ENCODE measurements at places on chromosomes 6 and 20.

DNA sequence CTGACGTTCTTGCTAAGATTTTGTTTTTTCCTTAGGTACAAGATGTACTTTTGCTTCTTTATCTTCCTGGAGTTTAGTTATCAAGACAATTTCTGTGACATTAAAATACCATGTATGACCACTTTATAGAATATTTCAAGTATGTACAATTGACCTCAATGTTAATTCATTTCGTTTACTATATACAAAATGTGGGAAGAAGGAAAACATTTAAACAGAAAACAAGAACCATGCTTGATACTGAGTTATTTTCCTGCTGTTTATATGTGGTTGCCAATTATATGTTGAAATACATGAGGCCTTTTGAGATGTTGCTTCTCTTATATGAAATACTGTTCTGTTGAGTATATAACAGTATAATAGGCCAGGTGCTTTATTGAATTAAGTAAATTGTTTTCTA lies 184.3 kb downstream of the JARID2 start:
- no peak for DNase-seq

DNA sequence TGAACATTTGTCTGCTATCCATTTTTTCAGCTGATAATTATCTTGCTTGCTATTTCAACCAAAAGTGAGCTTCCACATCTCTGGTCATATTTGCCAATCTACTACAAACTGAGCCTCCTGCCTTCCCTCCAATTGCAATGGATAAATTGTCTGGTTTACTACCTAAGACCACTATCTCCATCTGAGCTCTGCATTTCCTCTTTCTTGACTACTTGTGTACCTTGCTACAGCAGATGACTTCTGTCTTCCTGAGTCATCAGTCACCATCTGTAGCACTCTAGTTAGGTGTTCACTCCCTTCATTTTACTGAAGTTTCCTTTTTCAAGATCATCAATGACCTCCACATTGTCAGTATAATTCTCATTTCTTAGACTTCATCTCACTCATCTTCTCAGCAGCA lies 33.5 kb upstream of the PHIP start:
- no peak for DNase-seq

- DNase-seq: no peak
Measured at GRCh38 chr6:36430351-36430750, 12.3 kb downstream of the PXT1 start.

DNA sequence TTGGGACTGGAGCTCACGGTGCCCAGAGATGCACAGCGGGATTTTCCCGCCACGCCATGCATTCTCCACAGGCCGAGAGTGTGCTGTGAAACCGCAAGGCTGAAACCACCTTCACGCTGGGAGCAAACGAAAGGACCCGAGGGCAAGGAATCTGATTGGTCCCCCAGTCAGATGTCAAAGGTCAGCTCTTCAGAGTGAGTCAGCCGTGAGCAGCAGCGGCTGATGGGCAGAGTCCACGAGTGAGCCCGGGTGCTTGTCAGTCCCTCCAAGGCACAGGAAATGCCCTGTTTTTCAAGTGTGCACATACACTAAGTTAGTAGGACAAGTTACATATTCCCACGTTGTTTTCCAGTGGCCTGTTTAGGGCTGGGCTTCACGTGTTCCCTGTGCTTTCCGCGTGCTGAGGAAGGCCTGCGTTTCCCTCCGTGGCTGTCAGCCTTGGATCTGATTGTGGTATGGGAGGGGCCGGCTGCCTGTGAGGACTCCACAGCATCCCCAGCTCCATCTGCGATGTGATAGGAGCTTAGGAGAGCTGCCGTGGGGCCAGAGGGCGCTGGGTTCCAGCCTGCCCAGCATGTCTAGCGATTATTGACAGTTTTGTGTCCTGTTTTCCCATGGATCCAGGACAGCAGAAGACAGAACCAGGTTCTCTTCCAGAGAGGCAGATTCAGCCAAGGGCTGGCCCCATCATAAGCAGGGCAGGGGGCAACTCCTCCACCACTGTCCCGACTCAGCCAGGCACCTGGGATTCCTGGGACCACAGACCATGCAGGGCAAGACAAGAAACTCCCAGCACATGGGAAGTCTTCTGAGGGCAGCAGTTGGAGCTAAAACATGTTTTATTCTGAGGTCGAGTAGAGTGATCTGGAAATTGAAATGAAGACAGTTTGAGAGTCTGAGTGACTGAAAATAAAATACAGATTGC lies 38.2 kb upstream of the FRMD1 start:
- DNase-seq: no peak

- DNase-seq: no peak
Measured at GRCh38 chr6:149925974-149926777, 3.3 kb upstream of the RAET1G start.

DNA sequence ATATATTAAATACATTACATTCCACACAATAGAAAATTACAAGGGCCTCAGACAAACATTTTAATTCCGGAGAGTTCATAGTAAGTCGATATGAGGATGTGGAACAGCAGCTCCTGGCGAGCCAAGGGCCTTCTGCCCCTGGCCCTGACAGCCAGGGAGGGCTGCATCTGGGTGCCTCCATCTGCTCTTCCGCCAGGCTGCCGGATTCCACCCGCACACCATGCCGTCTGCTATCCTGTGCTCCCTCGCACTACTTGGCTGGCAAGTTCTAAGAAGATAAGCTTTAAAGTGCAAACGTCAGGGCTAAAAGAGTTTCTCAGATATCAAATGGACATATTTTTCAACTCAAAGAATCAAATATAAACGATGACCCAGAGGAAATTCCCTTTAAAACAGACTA lies 656.3 kb upstream of the NOX3 start:
- DNase-seq: no peak

DNA sequence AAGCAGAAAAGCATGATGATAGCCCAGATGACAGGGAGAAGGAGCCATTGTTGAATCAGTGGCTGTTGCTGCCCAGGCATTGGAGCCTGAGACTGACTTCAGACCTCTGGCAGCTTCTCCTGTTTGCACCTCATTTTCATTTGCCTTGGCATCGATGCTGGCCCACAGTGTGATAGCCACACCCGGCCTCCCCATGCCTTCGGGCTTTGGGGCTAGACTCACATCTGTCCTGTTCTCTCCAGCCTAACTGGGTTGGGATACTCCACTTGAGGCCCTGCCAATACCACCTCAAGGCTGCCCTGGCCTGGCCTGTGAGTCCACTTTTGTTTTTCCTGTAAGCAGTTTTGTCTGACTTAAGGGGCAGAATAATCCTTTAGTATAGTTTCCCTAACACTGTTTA lies 140.4 kb downstream of the UST start:
- no peak for DNase-seq

GRCh38 chr6:17120019-17120418 lies 18.2 kb downstream of the STMND1 start:
- DNase-seq: no peak

- no peak for DNase-seq
Measured at GRCh38 chr20:31862157-31862470, 8.2 kb downstream of the DUSP15 start.

- DNase-seq: peak; percentile 95
Measured at GRCh38 chr6:26240157-26241032, 124.6 kb upstream of the BTN3A2 start.

- no peak for DNase-seq
Measured at GRCh38 chr6:68024570-68025269, 610.4 kb upstream of the ADGRB3 start.

DNA sequence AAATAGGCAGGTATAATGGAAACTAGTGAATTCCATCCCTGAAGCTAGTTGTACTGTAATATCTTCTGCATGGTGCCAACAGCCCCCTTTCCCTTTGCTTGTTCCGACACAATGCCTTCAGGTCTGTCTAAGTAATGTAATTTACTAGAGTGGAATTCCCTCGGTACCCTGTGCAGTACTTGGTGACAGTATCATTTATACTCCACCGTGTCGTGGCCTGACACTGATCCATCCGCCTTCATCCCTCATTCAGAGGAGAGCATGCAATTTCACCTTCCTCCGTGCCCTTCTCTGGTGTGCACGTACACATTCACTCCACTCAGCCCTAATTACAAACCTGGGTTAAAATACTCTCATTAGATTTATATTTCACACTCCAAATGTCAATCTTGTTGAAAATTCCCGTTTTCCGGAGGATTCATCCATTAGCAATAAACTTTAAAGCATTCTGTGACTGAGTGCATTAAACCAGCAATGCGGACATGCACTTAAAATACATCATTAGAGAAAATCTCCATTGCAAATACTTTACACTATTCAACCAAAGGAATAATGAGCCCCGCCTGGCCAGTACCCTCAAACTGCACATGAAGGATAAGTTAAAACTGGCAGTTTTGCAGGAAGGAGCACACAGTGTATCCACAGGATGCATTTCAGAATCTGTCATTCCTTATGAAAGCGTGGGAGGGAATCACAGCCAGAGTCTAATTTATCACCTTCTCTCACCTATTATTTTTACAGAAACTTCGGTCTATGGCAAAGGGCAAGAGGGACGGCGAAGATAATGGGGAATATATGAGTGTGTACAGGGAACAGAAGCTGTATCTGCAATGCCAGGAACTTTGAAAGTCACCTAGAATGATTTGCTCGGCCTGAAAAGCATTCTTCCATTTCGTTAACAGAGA lies 182.5 kb downstream of the GJA10 start:
- DNase-seq: no peak

GRCh38 chr20:32585011-32585585 lies at the start of gene NOL4L:
TSS of gene NOL4L (minus strand) at chr20:32585333. CDS start at chr20:32584890, 443 bp downstream.
- DNase-seq: no peak

GRCh38 chr6:12324099-12324498 lies 33.9 kb downstream of the EDN1 start:
- DNase-seq: no peak

DNA sequence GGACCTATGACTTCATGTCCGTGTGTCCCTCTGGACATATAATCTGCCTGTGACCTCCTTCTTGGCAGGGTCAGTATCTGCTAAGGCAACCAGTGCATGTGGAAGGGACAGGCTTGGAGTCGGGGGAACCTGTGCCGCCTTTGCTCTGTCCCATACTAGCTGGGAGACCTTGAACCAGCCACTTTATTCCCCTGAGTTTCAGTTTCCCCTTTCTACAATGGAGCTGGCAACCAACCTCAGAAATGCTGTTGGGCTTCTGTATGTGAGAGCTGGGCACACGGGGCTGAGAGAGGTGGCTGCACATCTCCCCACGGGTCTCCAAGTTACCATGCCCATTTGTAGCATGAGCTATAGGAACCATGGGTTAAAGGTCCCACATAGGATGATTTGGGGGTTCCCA lies 53.8 kb downstream of the CD40 start:
- DNase-seq: no peak

GRCh38 chr20:60123096-60123495 lies 164.9 kb downstream of the CDH26 start:
- DNase-seq: no peak

- peak; percentile 72 for DNase-seq
Measured at GRCh38 chr6:150417899-150418826, 49.4 kb downstream of the IYD start.

DNA sequence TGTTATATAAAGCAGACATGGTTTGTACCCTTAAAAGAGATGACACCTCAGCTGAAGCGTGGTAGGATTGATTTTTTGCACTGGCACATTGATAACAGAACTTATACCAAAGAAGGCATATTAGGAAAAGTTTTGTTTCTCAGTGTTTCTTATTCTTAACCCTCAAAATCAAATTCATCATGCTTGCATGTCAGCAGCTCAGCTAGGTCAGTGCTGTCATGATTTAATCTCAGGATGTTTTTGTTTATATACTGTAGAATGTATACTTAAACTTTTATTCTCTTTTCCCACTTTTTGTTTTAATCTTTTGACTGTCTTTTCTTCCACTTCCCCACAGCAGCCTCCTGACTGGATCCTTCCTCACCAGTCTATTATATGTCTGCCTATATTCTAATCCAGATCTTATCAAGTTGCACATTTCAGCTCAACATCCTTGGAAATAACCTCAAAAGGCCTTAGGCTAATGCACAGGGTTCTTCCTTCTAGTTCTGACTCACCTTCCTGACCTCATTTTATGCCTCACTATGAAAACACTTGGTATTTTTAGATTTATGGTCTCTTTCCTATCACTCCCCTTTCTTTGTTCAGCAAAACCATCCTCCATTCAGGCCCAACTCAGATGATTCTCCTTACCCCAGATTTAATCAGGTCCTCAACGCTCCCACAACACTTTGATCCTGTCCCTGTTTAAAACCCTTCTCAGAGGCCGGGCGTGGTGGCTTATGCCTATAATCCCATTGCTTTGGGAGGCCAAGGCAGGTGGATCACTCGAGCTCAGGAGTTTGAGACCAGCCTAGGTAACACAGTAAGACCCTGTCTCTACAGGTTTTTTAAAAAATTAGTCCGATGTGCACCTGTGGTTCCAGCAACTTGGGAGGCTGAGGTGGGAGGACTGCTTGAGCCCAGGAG lies 7.2 kb downstream of the HEBP2 start:
- DNase-seq: no peak

DNA sequence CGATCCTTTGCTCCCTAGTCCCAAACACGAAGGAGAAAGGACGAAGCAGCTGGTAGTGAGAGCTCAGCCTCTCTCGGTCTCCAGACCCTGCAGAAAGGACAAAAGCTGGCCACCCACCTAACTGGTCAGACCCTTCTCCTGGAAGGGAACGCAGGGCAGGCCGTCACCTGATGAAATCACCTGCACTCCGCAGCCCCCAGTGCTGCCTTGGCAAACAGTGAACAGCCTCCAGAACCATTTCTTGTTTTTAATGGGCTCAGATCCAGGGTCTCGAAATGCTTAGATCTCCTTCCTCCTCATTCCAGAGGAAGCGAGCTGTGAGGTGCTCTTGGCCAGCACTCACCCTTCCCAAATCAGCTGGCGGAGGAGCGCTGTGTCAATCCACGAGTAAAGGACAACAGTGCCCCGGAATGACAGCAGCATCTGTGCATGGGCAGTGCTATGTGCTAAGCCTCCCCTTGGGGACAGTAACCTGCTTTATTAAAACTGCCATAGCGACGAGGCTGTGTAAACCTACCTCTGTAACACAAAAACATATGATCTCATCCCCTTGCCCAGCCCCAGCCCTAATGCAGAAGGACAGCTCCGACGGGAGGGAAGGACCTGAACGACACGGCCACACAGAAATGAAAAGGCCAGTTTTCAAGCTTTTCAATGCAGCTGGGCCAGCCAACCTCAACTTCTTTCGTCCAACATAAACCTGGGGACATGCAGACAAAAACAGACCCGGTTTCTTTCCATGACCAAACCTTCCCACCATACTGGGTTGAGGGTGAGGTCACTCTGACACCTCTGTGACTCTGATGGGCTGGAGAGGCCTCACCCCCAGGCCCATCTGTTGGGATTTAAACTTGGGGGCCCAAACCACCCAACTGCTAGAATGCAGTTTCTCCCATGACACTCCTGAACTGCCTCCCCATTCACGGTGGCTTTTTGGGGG lies 43.3 kb downstream of the SULF2 start:
- no peak for DNase-seq

Measured in left renal pelvis (tissue), 4 donors.